HT-29 (cell line): ENCODE measurements at places on chromosomes 3 and 15.

DNA sequence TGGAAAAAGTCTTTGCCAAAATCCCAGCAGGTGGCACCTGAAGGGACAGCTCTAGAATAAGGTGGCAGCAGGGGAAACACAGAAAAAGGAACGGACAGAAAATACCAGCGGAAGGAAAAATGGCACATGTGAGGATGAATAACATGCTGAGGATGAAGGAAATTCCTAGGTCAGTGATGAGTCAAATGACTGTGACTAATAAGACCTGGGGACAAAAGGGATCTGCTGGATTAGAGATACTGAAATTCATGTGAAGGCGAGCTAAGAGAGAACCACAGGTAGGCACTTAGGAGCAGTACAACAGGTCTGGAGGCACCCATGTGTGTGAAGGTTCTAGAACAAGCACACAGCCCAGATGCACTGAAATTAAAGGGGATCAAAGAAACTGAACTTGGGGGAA is 482.5 kb downstream of the FOXP1 start:
- no peak for DNase-seq

DNA sequence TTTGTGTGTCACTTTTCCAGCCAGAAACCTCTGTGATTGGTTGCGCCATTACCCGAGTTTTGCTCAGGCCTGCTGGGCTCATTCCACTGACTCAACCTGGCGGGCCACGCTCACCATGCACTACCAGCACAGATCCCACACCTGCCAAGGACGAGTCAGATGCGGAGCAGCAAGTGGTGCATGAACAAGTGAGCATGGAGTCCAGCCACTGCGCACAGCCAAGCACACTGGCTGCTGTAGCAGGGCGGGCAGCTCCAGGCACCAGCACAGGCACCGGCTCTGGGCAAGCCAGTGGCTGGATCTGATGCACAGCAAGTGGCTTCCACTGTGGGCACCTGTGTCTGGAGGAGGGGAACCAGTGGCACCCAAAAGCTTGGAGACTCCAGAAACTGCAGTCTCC is 110.4 kb downstream of the CBLB start:
- no peak for DNase-seq

DNA sequence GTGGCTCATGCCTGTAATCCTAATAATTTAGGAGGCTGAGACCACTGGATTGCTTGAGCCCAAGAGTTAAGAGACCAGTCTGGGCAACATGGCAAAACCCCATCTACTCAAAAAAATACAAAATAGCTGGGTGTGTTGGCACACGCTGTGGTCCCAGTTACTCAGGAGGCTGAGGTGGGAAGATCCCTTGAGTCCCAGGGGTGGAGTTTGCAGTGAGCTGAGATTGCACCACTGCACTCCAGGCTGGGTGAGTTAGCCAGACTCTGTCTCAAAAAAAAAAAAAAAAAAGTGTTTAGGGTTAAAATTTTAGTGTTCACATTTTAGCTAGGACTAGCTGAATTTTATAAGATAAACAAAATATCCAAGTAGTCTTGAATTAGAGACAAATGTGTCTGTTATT is 1340.1 kb upstream of the EPHA6 start:
- no peak for DNase-seq

- DNase-seq, result no peak
Measured at GRCh38 chr3:128311441-128311844, 155.2 kb downstream of the DNAJB8 start.
